ENCODE measurements at places on chromosomes 1 and 21.

DNA sequence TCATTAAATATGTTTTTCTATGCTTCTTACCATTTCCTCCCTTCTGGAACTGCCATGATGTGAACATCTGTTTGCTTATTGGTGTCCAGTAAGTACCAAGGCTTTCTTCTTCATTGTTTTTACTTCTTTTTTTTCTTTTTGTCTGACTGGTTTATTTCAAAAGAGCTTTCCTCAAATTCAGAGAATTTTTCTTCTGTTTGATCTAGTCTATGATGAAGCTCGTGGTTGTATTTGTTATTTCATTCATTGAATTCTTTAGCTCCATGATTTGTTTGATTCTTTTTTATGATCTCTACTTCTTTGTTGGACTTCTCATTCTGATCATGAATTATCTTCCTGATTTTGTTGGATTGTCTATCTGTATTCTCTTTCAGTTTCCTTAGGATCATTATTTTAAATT, 49.5 kb upstream of the PKN2 start:
- DNase-seq: no peak

GRCh38 chr21:18275781-18276180, 31.1 kb downstream of the CHODL start:
- no peak for DNase-seq

DNA sequence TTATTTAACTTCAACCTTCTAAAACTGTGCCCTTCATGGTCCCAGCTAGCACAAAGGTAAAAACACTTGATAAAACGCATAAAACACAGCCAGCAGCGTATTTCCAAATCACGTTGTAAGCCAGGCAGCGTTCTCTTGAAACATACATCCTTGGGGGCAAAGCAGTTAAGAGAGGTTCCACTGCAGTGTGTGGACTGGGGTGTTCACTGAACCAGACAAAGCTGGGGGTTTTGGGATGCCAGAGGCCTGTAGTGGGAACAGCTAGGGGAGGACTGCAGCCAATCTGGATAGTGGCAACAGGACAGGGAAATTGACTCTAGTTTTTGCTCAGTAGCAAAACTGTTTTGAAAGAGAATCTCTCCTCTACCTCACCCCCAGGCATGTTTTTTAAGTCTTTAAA, 21.5 kb upstream of the ATP5PO start:
- DNase-seq: no peak

DNA sequence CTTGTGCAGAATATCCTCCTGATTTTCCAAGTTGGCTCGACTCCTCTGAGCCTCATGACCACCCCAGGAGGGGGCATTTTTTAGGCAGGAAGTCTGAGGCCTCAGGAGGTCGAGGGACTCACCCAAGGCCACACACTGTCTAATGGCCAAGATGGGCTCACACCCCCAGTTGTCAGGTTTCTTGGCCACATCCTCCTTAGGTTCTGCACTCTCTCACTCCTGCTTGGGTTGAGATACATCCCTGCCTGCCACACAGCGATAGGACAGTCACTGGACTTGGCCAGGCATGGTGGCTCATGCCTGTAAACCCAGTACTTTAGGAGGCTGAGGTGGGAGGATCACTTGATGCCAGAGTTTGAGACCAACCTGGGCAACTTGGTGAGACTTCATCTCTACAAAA, 4.6 kb downstream of the CA6 start:
- DNase-seq: no peak

GRCh38 chr1:242569867-242570266, 45.4 kb upstream of the PLD5 start:
- no peak for DNase-seq

GRCh38 chr1:104768466-104768865, 1018.8 kb downstream of the AMY1C start:
- DNase-seq: no peak

DNA sequence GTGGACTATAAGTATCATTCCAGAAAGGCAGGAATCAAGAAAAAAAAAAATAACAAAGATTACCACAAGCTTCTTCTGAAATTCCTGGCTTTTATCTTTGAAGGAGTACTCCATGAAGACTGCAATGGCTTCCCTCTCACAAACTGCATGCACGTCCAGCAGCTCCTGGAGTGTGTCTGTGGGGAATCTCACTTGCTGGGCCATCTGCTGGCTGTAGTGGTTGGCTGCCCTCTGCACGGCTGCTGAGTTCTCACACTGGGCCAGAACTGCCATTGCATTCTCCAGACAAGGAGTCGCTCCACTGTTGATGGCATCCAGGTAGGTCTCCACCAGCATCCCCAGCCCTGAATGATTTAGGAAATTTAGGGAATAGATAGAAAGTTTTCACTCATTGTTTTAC, 23.3 kb upstream of the GBP2 start:
- no peak for DNase-seq

- no peak for DNase-seq
Measured at GRCh38 chr1:214850432-214851050, 232.0 kb upstream of the KCNK2 start.

GRCh38 chr1:99816656-99817055, 33.5 kb upstream of the AGL start:
- no peak for DNase-seq

DNA sequence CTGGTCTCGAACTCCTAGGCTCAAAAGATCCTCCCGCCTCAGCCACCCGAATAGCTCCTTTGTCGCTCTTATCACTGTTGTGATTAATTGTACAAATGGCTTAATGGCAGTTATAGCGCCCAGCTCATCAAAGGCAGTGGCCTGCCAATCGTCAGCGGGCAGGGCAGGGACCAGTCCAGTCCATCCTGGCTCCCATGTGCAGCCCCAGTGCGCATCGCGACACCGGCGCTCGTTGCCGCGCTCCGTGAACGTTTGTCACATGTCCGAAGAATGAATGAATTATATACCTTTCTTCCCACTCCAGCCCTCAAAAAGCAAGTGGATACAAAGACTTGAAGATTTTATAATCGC, 18.4 kb downstream of the MTX1 start:
- DNase-seq: no peak

DNA sequence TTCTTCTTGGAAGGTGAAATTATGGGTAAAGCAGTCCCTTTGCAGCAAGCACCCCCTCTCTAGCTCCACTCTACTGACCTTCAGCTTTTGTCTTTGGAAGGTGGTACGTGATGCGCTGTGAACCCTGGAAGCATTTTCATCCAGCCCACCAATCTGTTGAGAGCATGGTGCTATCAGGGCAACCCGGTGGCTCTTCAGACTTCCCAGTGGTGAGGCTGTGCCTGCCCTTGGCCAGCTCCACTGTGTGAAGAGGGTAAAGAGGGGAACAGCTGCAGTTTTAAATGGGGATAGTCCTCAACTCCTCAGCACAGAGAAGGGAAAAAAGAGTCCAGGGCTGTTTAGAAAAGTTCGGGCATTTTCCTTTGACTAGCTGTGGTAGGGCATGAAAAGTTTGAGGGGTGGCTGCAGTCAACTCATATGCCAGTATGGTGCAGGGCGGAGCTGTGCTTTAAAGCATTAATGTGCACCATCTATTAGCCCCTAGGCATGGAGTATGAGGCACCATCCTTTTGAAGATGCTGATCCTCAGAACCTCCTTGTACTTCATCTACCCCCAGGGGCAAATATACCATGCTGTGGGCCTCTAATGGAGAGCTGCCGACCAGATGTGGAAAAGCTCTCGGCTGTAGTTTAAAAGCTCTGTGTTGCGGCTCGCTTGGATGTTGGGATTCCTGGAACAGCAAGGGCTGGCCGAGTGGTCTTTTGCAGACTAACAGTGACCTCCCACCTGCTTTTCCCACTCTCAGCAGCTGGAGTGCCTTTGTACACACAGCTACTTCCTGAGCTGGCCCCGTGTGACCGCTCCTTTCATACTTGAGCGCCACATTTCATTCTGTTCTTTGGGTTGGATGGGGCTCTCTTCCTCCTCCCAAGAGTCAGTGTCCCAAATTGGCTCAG, 123.0 kb downstream of the PEX14 start:
- no peak for DNase-seq

DNA sequence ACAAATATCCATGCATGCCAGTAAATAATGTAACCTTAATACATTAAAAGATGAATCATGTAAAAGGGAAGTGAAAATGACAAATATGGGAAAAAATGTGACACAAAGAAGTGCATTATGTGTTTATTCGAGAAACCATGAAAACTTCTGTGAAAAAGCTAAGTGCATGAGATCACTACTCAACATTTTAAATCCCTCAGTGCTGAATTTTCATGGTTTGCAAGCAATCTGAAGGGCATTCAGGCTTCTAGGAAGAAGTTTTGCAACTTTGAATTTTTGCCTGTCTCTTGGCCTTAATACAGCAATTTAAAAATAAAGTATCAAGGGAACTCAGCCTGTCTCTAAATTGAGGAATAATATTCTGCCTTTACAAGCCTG, 78.2 kb downstream of the MAP3K7CL start:
- DNase-seq: peak; percentile 15

DNA sequence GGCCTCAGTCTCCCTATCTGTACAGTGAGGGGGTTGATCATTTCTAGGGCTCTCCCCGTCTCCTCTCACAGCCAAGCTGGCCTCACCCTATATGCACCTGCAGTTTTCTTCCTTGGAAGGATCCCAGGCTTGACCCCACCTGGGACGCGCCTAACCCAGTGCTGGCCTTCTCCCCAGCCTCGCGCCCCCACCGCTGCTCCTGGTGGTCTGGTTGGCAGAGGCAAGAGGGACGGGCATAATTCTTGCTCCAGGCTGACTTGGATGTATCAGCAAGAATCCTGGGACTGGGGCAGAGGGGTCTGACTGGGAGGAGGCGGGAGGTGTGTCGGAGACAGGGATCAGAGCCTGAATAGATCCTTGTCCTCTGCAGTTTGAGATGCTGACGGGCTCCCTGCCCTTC, 25.2 kb downstream of the RPS6KA1 start:
- no peak for DNase-seq

GRCh38 chr1:54017979-54018378, at the start of gene LDLRAD1:
Gene LDLRAD1, minus strand, starts transcription at chr1:54018186. Its CDS starts 74 bp downstream, at chr1:54018112.
- DNase-seq: no peak

GRCh38 chr1:243508943-243509342, 253.1 kb downstream of the SDCCAG8 start:
- DNase-seq: no peak

Data from CD4-positive, alpha-beta T cell treated with Interleukin-4 for 1 hour (primary cell).